NCI-H460 (cell line): ENCODE measurements at places on chromosomes 7 and 10. TPM values are rescaled to one million over a fixed set of nuclear protein-coding genes. Genes with fewer than 3 reads are reported as not detected.

RBP3 gene
- total RNA-seq, result not detected in 2 replicates

DPP6 gene
- total RNA-seq, result not detected in 2 replicates

OR2A12 gene
- not detected in 2 replicates for total RNA-seq

HYAL4 gene
- not detected in 2 replicates for total RNA-seq

PDIA4 gene
- 248 and 264 TPM in 2 replicates for total RNA-seq

PDAP1 gene
- total RNA-seq, result 67.2 and 72.1 TPM in 2 replicates

FGFBP3 gene
- total RNA-seq, result 1.6 and 2.1 TPM in 2 replicates

PURB gene
- 16.2 and 17.9 TPM in 2 replicates for total RNA-seq

C10orf143 gene
- total RNA-seq, result 0.27 TPM in 1 of 2 replicates, not detected in the other

FFAR4 gene
- total RNA-seq, result not detected in 2 replicates

SFMBT2 gene
- total RNA-seq, result 3.8 and 4.0 TPM in 2 replicates

CLCN1 gene
- total RNA-seq, result 0.07 TPM in 1 of 2 replicates, not detected in the other

- no peak for DNase-seq
Observed at GRCh38 chr10:113473851-113474250, 79.0 kb upstream of the HABP2 start.

- DNase-seq, result no peak
Observed at GRCh38 chr10:5490698-5491464, 8.5 kb downstream of the CALML5 start.

- no peak for DNase-seq
Observed at GRCh38 chr7:106119719-106120118, 7.6 kb upstream of the SYPL1 start.

DNA sequence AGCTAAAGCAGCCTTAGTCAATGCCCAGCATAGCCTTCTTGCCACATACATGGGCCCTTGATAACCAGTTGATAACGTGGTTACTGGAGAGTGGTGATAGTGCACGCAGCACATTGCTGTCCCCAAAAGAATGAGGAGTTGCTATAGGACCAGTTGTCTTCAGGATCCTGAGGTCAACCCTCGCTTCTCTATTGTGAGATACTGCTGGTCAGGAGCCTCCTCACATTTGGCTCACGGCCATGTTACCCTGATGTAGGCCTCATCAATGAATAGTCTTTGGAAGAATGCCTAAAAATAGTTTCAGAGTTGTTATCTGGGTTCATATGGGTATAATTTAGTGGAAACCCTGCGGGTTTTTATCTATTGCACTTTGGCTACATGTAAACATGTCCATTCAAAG, 230.7 kb downstream of the VTI1A start:
- DNase-seq, result no peak

DNA sequence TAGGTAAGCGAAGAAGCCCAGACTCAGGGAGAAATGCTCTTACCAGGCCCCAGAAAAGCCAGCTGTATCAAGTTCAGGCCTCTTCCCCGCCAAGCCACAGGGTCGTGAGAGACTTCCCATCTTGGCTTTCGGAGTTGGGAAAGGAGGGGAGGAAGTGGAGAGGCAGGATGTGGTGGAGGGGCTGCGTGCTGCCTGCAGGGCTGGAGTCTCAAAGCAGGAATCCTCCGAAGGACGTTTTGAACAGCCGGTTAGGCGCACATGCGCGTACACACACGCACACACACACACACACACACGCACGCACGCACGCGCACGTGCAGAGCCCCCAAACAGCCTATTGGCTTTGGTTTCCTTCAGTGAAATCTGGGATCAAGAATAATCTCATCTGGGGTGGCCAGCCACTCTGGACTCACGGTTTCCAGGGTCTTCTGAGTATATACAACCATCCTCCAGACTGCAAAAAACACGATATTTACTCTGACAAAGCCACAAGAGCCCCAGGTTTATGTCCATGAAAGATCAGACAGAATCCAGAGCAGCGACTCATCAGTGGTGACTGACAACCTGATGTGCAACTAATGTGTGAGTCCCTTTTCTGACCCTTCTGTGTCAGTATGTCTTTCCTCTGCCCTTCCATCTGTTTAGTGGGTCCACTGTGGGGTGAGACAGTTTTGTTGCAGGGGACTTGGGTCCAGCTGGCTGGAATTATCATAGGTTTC, 115.0 kb upstream of the ZNF438 start:
- peak; percentile 5 for DNase-seq

DNA sequence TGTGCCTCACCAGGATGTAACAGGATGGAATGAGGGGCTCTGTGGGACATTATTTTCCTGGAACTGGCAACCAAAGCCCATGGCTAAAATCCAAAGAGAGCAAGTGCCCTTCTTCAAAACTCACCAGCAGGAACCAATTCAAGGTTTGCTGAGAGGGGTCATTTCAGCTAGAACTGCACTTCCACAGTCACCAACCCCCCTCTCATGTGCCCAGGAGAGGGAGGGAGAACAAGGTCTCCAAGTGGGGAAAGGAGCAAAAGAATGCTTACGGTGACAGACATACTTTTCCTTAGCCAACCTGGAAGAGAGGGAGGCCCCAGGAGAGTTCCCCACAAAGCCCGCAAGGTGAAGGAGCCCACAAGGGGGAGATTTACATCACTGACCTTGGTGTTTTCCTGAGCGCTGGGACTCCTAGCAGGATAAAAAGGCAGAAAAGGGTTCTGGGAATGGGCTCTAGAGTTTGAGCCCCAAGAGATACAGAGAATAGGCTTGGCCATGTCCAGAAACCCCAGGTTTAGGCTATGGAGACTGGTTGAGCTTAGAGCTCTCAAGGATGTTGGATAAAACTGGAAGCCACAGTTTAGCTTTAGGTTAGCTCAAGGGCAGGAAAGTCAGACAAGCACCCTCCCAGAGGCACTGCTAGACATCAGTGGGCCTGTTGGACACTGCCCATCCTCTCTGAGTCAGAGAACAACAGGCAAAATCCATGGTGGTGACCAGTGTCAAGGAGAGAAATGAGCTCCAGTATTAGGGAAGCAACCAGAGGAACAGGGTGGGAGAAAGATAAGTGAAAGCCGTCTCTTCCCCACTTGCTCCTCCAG, 63.9 kb upstream of the GHITM start:
- no peak for DNase-seq

DNA sequence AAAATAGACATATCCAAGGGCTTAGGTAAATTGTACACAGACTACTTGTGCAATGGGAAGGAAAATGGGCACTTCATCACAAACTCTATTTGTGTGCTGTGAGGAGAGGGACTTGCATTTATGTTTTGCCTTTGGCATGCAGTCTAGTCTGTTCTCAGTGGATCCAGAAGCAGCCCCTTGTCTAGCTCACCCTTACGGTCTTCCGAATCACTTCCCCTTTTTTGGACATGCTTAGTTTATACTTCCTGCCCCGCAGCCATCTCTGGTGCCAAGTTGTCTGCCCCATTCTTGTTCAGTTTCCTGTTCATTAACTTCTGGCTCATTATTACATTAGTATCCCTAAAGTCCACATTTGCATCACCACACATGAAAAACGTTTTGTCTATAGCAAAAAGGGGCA, 161.6 kb downstream of the NRCAM start:
- no peak for DNase-seq

GRCh38 chr7:9836671-9837070, 1137.0 kb upstream of the PHF14 start:
- no peak for DNase-seq

- DNase-seq, result no peak
Observed at GRCh38 chr7:80611779-80612178, 26.7 kb upstream of the CD36 start.

DNA sequence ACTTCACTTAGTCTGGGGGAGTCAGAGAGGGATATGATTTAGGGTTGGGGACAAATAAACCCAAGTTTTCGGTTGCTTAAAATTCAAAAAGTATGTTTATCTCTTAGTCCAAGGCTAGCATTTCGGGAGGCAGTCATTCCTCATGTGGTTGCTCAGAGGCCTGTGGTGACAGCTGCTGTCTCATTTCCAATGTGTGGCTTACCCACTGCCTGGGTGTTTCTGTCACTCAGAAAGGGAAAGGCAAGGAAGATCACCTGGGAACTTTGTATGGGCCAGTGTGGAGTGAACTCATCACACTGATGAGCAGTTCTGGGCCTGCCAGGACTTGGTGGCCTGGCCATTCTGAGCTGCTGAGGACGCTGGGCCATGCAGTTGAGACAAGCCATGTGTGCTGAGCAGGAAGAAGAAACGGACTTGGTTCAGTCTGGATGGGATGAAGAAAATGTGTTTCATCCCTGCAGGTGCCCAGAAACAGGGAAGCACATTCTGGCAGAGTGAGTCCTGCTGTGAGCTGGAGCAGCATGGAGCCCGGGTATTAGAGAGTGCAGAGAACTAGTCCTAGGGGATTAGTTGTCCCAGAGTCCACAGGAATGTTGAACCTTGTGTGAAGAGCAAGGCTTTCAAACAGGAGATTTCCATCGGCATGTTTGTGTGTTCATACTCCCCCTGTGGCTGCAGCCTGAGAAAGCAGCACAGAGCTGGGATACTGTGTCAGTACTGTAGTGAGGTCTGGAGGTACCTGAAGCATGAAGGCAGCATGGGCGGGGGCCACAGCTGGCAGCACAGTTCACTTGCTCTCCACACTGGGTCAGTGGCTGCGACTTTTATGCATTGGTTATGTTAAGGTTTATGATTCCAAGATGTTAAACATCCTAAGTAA, 211.1 kb upstream of the IGFBP3 start:
- DNase-seq, result no peak

GRCh38 chr7:47485640-47486435, 96.1 kb downstream of the TNS3 start:
- DNase-seq, result no peak

GRCh38 chr10:31549896-31550295, 230.9 kb downstream of the ZEB1 start:
- no peak for DNase-seq

DNA sequence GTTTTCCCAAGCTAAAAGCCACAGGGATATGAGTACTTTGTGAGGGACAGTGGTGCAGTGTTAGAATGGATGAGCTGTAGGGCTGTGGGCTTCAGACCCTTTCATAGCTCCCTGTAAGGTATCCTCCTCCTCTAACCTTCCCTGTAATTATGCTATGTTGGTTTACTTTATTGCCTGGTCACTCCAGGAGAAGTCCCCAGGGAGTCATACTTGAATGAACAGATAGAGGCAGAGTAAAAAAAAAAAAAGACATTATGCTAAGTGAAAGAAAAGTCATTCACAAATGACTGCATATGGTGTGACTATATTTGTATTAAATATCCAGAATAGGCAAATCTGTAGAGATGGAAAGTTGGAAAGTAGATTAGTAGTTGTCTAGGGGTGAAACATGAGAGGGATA, 434.4 kb downstream of the AUTS2 start:
- no peak for DNase-seq

GRCh38 chr7:18835001-18835690, 282.3 kb downstream of the TWIST1 start:
- DNase-seq, result no peak

DNA sequence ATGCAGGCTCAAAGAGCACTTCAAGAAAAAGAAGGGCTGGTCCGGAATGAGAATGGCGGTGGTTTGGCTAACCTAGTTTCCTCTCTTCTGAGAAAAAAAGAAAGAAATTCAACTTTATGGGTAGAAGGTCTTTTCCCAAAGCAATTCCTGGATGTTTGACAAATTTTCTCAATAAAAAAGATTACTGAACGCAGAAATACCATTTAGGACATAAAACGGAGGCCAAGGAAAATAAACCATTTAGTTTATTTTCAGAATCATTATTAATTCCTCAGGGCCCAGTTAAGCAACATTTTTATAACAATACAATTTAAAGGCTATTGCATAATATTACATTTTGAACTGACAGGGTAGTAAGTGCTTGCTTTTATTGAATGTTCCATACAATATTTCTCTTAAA, 284.6 kb upstream of the ANKRD30A start:
- DNase-seq, result no peak

- peak; percentile 88 for DNase-seq
Observed at GRCh38 chr7:38335492-38336147, 62.2 kb upstream of the TARP start.

DNA sequence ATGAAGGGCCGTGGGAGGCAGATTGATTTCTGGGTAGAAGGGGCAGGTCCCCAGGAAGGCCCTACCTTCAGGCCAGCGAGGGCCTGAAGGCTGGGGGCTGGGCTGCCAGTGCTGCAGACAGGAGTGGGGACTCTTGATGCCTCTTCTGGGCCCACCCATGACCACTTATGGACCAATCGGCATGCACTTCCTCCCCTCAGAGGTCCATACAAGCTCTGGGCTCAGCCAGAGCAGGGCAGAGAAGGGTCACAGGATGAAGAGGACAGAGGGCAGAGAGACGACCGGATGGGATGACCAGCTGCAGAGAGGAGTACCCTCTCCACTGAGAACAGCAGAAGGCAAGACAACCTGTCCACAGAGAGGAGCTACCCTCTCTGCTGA, 120.1 kb downstream of the DYNC2I1 start:
- no peak for DNase-seq

DNA sequence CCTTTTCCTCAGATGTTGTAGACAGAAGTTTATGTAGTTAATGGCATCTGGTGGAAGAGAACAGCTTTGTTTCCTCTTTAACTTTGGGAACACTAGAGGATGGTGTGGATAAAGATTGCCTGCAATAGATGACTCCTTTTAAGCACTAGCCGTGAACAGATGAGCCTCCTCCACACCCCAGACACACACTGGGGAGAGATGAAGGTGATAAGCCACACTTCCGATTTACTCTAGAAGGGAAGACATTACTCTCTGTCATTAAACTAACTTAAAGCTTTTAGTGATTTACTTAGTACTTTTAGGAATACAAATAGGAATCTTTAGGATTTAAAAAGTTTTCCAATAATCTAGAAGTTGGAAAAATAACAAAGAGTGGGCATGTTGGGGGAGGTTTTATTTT, 6.8 kb downstream of the HSPA14 start:
- DNase-seq, result no peak

DNA sequence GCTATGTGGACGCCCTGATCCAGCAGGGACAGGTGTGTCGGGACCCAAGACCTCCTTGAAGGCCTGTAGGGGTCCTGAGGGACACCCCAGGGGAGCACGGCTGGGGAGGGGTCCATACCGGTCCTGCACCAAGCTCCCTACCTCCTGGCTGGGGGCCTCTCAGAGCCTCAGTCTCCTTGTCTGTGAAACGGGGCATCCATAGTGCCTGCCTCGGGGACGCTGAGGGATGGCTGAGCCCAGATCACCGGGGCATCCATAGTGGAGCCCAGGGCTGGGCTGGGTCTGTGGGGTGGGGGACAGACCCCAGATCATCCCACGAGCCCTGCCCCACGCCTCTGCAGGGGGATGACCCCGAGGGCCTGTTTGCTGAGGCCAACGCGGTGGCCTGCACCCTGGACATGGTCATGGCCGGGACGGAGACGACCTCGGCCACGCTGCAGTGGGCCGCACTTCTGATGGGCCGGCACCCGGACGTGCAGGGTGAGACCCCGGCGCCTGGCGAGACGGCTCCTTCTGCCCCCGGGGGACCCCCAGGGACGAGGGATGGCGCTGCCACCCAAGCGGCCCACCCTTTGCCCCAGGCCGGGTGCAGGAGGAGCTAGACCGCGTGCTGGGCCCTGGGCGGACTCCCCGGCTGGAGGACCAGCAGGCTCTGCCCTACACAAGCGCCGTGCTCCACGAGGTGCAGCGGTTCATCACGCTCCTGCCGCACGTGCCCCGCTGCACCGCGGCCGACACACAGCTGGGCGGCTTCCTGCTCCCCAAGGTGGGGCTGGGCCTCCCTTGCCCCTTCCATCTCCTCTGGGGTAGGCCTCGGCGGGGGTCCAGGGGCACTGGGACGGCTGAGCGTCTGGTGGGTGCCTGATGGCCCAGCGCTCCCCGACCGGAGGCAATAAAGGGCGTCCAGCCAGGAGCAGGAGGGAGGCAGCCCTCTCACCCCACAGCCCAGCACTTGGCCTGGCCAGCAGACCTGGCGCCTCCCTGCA, 4.1 kb downstream of the CYP2W1 start:
- DNase-seq, result no peak
